ENCODE measurements at places on chromosomes 1 and 21. TPM values are rescaled to one million over a fixed set of nuclear protein-coding genes. Genes with fewer than 3 reads are reported as not detected.

DNA sequence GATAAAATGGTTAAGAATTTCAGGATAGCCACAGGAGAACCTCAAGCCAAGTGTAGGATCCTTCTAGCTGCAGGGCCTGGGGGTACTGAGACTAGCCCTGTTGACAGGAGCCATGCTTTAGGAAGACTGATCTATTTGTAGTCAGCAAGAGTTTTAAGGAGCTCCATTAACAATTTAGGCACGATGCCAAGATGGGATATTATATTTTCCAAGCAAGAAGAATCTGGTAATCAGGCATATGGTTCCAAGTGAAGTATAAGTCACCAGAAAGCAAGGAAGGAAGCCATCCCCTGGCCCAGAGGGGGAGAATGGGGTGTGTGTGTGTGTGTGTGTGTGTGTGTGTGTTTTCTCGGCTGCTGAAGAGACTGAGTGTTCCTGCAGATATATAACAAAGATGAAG lies 7.0 kb downstream of the IFNAR2 start:
- H3K4me3 ChIP-seq = no peak overlapping the region
- DNase-seq = no peak
- peaks cover 96% of the 10 kb centered on the region for H3K4me1 ChIP-seq
- no peak overlapping the region for H3K27ac ChIP-seq

MTR gene
- polyA plus RNA-seq = 5.6 TPM

DNA sequence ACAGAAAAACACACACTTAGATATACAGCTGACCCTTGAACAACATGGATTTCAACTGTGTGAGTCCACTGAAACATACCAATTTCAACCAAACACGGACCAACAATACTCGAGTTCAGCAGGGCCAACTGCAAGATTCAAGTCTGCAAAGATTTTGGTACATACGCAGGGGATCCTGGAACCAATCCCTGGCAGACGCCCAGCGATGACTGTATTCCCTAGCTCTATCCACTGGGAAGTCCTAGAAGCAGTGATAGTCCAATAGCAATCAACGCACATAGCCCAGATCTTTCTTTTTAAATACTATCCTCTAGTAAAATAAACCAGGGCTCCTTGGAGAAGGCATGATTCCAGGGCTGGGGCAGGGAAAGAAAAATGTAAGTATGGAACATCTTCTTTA lies 9.0 kb downstream of the DDX59 start:
- no peak overlapping the region for H3K4me3 ChIP-seq
- DNase-seq = no peak
- no peak overlapping the region for H3K27ac ChIP-seq
- H3K36me3 ChIP-seq = peaks cover 36% of the 10 kb centered on the region
- peaks cover 27% of the 10 kb centered on the region for H3K4me1 ChIP-seq
- no peaks in the 10 kb centered on the region for H3K27me3 ChIP-seq

GRCh38 chr1:246843876-246844275 lies 87.9 kb downstream of the AHCTF1 start:
- no peaks in the 10 kb centered on the region for H3K4me1 ChIP-seq
- peaks cover 24% of the 10 kb centered on the region for H3K36me3 ChIP-seq
- no peaks in the 10 kb centered on the region for H3K27me3 ChIP-seq
- no peak overlapping the region for H3K27ac ChIP-seq

DNAH14 gene
- not detected for polyA plus RNA-seq
